ENCODE measurements at places on chromosomes 16 and 17.

GRCh38 chr17:6464446-6465041 is 20.3 kb downstream of the PIMREG start:
- no peak for DNase-seq

DNA sequence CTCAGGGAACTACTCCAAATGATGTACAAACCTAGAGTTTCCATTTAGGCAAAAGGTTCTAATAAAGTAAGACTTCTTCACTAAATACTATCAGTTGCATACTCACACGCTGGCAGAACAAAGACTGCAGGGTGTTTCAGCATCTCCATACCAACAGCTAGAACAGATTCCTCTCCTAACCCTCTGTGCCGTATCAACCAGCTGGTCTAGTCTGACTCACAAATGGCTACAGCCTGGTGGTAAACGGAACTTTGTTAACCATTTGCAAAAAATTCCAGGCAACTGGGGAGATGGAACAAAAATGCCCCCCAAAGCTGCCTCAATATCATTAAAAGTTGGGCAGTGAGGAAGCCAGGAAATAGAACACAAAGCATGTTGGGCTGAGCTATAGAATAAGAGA is 217.1 kb downstream of the GRIN2A start:
- DNase-seq: no peak

DNA sequence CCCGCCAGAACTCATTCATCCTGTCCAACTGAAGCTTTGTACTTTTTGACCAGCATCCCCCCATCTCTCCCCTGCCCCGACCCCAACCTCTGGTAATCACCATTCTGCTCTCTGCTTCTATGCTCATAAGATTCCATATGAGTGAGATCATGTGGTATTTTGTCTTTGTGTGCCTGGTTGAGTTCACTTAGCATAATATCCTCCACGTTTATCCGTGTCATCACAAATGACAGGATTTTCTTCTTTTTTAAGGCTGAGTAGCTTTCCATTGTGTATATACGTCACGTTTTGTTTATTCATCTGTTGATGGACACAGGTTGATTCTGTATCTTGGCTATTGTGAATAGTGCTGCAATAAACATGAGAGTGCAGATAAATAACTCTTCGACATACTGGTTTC is 278.9 kb downstream of the SNX29 start:
- no peak for DNase-seq

DNA sequence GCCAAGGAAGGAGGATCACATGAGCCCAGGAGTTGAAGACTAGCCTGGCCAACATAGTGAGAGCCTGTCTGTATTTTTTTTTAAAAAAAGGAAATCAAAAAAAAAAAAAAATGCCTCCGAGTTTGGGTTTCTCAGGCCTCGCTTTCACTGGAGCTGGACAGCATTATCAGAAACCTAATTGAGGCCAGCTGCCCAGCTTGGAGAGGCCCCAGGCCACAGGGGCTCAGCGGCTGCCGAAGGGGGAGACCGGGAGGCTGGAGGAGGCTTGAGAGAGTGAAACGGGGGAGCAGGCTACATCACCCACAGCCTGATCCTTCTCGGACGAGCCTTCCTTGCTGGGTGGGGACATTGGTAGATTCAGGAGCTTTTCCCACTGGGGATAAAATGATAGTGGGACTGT is 5.1 kb downstream of the TTYH2 start:
- DNase-seq: no peak

- DNase-seq: no peak
Observed at GRCh38 chr16:86823888-86824671, 245.7 kb downstream of the FOXL1 start.

DNA sequence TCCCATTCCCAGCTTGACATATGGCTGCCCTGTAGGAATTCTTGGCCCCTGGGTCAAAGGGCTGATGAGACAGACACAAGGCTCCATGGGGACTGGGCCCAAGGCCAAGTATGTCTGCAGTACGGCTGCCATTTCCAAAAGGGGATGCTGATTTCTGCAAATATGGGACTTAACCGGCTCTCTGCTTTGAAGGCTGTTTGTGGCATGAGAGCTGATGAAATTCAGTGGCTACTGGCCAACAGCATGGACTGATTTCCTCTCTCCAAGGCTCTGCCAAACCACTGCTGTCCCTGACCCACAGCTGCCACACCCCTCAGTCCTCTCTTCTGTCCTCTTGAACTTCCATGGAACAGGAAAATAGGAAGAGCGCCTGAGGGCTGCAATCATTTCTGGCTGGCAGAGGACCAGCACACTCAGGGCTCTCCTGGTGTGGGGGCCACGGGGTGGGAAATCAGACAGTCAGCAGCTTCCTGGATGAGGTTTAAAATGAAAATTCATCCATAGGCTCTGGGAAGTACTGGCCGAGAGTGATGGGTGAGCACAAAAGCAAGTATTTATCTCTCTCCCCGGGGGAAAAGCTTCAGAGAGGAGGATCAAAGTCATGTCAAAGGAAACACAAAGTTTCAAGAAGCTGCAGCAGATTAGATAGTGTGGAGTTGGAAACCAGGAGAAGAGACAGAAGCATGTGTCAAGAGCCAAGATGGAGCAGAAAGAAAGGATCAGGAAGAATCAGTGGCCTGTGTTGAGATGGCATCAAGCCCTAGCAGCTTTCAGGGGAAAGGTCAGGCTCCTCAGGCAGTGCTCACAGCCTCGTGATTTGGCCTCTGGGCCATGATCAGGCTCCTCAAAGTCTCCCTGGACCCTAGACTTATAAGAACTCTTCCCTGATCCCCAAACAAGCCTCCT is 64.1 kb upstream of the SREBF1 start:
- no peak for DNase-seq

DNA sequence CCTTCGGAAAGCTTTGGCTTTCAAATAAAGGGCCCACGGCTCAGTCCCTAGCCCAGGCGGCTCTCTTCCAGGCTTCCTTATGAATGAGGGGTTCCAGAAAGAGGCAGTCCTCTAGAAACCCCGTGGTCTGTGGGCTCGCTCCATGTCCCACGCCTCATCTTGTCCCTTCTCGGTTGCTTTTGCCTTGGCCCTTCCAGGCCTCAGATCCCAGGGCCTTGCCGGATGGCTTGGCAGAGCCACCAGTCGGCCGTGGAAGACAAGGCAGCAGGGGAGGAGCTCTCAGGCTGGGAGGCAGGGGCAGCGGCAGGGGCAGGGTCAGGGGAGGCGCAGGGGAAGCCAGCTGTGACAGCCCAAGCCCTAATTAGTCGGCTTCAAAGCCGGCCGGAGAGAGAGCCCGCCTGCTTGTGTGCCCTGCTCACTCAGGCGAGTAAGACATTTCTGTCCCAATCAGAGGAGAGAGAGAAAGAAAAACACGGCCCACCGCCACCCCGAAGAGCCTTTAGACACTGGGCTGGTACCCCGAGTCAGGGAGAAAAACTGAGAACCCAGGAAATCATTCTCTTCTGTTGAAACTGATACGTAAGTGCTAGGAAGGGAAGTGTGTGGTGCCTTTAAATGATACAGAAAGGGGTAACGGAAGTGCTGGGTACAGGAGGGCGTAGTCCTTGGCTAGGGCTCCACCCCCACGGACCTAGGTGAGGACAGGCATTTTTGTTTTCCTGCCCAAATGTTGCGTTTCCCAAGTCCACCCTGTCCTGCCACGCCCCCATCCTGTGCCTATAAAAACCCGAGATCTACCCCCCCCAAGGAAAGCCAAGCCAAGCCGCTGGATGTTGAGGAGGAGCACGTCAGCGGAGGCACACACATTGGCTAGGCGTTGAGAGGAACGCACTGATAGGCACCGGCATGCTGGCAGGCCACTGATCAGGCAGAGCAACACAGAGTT is 27.8 kb upstream of the MEIOC start:
- DNase-seq: no peak

DNA sequence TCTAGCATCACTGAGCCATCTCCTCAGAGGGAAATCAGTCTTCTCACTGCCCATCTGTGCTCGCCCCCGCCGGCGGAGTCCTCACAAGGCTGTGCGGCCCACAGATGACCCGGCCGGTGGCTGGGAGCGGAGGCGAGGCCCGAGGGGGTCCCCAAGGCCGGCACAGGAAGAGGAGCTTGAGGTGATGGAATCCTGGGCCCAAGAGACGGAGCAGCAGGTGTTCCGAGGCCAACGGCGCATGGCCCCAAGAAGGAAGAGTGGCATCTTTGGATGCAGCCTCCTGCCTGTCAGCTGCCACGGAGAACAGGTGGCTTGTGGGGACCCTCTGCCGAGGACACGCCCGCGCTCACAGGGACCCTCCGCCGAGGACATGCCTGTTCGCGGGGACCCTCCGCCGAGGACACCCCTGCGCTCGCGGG is 72.7 kb upstream of the GNG13 start:
- DNase-seq: no peak

- peak; percentile 97 for DNase-seq
Observed at GRCh38 chr17:76737082-76737675, at the start of gene SRSF2. TSS of gene SRSF2 (minus strand) at chr17:76737331. CDS start at chr17:76737160, 171 bp downstream.

- no peak for DNase-seq
Observed at GRCh38 chr17:76562734-76563148, 22.9 kb downstream of the PRCD start.

DNA sequence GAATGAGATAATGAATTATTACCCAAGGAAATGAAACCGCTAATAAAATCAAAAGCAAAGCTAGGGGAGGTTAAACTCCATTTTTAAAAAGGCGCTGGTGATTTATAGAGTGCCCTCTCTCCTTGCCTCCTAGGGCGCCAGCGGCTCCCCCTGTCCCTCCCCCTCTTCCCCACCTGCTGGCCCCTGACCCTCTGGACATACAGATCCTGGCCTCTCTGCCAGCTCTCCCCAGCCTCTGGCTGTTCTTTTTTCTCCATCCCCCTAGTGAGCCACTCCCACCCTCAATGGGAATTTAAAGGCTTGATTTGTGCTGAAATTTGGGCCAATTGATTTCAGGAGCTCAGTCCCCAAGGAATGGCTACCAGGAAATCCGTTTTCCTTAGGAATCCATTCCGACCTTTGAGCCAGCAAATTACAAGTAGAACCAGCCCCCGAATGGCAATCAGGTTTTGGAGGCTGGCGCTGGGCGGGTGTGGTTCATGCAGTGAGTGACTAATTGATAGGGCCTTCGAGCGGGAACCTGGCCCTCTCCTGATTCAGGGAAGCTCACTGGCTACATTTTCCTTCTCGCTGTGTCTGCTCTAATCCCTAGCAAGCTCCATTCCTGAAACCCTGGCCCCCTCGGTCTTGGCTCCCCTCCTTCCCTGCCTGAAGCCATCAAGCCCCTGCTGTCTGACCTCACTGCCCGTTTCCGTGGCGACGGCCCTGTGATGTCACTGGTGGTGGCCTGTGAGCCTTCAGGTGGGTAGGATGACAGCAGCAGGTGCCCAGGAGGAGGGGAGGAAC is 141.9 kb upstream of the SDK2 start:
- DNase-seq: no peak

DNA sequence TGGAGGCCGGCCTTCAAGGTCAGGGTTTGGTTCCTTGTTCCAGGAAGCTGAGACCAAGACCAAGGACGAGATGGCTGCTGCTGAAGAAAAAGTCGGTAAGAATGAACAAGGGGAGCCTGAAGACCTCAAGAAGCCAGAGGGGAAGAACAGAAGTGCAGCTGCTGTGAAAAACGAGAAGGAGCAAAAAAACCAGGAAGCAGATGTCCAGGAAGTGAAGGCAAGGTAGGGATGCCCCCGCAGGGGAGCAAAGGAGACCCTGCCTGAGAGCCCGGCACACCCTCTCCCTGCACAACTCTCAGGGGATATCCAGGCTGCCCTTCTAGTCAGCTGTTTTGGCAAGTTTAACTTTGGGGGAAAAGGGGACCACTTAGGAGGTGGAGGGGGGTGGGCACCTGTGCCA is 29.0 kb downstream of the RNF213 start:
- DNase-seq: no peak

- peak; percentile 4 for DNase-seq
Observed at GRCh38 chr17:74008196-74008595, 195.3 kb upstream of the RPL38 start.

- DNase-seq: no peak
Observed at GRCh38 chr17:49101054-49101534, 31.5 kb upstream of the B4GALNT2 start.

DNA sequence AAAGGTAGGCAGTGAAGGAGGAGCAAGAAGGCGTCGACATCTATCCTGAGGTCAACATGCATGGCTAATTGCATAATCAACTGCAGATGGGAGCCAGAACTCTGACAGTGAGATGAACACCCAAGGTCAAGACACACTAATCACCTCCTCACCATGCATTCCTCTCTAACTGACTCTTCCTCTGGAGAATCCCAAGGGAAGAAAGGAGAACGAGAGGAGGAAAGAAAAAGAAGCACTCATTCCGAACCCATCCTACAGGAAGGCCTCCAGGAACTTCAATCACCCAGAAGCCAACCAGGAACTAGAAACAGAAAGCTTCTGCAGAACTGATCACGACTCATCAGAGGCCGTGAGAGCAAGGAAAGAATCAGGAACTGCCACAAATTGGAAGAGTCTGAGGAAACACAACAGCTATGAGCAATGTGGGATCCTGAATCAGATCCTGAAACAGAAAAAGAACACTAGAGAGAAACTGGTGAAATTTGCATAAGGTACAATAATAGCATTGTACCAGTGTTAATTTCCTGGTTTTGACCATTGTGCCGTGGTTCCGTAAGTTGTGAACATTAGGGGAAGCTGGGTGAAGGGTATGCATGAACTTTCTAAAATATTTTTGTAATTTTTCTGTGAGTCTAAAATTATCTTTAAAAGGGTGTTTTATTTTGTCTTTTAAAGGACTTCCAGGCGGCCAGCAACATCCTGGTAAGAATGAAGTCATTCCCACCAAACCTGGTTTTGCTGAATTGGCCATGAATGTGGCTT is 10.0 kb upstream of the BEAN1 start:
- no peak for DNase-seq

GRCh38 chr17:75897160-75898019 is 639 bp upstream of the TRIM65 start:
- DNase-seq: no peak

DNA sequence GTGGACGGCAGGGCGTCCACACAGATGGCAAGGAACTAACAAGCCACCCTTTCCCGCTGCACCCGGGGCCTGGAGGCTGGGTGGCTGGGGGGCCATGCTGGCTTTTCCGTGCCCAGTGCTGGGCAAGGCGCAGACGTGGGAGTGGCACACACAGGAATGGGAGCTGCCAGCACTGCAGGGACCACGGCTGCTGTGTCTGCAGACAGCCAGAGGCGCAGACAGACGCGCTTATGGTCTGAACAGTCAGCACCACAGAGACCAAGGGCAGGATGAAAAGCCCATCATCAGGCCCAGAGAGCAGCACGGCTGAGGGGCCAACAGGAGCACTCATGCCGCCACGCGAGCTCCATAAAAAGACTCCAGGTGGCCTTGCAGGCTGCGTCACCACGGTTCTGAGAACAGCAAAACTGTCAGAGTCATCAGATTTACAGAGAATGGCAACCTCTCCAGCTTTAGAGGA is 24.0 kb downstream of the PDIA2 start:
- no peak for DNase-seq

GRCh38 chr17:37571674-37572073 is 37.5 kb downstream of the SYNRG start:
- no peak for DNase-seq
